ENCODE measurements at places on chromosomes 3 and 15.

DNA sequence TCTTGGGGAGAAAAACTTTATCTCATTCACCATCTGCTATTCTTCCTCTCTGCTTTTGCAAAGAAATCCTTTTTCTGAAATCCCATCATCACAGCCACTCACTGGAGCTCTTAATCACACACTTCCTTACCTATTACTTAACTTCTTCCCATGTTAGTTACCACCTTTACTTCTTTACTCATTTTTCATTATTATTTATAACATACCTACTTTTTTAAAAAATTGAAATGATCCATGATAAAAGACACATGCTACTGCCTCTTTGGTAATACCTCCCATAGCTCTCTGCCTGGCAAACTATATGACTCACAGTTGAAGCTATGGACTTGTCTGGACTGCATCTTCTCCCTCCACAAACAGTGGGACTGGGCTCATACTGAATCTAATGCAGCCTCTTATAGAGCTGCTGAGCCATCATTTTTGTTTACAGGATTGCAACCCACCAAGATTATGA is 150.3 kb downstream of the TNIK start:
- no peak for DNase-seq

GRCh38 chr15:47514200-47514652 is 203.1 kb upstream of the SEMA6D start:
- no peak for DNase-seq

GRCh38 chr3:130929804-130930203 is 35.9 kb downstream of the ATP2C1 start:
- DNase-seq = no peak

DNA sequence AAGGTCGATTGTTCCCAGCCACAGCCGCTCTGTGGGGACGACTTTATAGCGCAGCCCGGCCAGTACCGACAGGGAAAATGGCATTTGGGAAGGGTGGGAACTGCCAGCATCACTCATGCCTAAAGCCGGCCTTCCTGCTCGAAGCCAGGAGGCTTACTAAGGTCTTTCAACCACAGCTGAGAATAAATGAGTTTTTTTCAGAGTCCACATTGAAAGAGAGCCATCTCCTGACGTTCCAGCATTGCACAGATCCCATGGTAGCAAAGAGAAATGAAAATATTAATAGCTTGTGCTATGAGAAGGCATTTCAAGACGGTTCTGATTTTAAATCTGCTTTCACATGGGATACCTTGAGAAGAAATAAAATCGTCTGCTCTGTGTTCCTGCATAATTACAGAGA is 230.2 kb upstream of the IGF1R start:
- no peak for DNase-seq

DNA sequence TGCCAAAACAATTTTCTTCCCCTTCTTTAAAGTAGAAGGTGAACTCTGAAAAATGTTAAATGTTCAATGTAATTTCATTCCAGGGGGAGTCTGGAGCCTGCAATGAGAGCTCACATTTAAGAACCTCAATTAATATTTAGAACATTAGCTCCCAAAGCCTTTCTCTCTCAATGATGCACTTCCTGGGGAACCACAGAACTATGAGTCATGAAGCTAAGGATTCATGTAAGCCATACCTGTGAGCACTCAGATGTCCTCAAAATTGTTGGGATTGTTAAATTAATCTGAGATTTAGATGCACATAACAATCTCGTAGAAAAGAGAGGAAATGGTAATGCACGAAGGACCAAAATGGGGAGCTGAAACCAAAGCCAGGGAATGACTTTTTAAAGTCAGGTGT is 244.2 kb upstream of the LRIG1 start:
- DNase-seq = no peak

GRCh38 chr3:30518872-30519271 is 87.5 kb upstream of the TGFBR2 start:
- DNase-seq = no peak

DNA sequence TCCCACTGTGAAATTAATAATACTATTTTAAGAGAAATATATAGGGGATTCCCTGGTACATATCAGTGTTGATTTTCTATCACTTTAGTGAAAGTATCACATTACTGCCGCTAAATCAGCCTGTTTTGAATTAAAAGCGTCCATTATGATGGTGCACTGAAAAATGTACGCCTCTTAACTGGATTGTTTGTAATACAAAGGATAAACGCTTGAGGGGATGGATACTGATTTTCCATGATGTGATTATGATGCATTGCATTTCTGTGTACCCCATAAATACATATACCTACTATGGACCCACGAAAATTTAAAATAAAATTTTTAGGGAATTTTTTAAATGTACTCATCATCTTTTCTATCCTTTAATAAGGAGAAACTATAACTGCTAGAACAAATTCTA is 478.6 kb downstream of the MAGI1 start:
- DNase-seq = no peak

DNA sequence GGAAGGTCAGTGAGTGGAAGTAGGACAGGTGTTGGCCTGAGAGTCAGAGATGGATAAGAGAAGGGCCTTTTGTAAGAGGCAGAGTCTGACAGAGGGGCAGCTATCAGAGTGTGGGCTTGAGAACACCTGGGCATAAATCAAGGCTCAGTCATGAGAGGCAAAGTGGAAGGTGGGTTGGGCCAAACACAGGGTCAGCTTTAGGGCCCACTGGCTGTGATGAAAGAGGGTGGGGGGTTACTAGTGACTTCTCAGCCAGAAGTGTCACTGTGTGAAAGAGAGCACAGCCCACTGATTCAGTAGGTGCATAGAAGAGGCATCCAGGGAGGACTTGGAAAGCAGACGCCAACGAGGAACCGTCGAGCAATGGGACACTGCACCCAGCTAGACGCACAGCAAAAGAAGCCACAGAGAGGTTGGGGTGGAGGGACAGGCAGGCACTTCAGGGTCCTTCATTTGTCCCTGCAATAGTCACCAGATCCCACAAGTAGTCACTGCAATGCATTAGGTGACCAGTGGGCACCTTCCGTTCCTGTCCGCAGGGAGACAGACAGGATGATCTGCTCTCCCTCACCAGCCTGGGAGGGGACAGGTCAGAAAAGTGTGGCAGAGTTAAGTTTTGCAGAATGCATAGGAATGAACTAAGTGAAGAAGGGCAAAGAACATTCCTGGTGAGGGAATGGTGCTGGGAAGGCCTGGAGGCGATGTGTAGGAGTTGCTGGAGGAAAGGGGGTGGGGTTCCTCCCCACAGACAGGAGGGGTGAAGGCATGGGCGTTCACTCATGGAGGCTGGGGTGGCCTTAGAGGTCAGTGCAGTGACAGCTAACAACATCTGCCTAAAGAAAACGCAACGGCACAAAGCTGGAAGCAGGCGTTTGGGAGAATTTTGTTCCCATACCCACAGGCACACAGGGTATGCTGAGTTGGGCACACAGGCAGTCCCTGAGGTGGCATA is 36.3 kb downstream of the MESD start:
- DNase-seq = no peak

DNA sequence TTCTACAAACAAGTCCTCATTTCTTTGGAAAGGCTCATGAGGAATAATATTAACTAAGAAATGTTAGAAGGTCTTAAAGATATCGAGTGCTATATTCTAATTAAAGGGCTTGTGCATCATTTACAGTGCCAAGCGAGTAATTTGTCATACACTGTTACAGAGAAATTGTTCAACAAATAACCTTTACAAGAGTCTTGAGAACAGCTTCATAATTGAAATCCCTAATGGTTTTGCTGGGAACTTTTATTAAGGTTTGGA is 209.5 kb downstream of the MECOM start:
- no peak for DNase-seq

GRCh38 chr3:98432575-98432974 is 30.4 kb upstream of the OR5K1 start:
- DNase-seq = no peak

Measured in activated CD8-positive, alpha-beta memory T cell treated with anti-CD3 and anti-CD28 coated beads for 4 hours (primary cell).